Epithelial cell of umbilical artery (primary cell): ENCODE measurements at places on chromosomes 1 and 21. TPM values are rescaled to one million over a fixed set of nuclear protein-coding genes. Genes with fewer than 3 reads are reported as not detected.

The ADAMTS4 gene
- total RNA-seq: 16.0 and 16.6 TPM in 2 replicates

The SMYD2 gene
- total RNA-seq: 21.3 and 24.7 TPM in 2 replicates

The FCRL2 gene
- total RNA-seq: not detected in 2 replicates

The CDK11B gene
- total RNA-seq: 6.7 and 8.8 TPM in 2 replicates

The OR2L3 gene
- total RNA-seq: under 0.01 TPM in 1 of 2 replicates, not detected in the other

The ACTL8 gene
- total RNA-seq: under 0.01 TPM in 1 of 2 replicates, not detected in the other

The NECTIN4 gene
- total RNA-seq: 0.15 and 0.32 TPM in 2 replicates

The LRRC3 gene
- 0.61 and 1.9 TPM in 2 replicates for total RNA-seq

The KCNJ9 gene
- total RNA-seq: not detected in 2 replicates

The FCER1G gene
- not detected in 2 replicates for total RNA-seq

The USP24 gene
- total RNA-seq: 29.3 and 34.4 TPM in 2 replicates

The NEXN gene
- total RNA-seq: 1.6 and 3.0 TPM in 2 replicates

The TUT4 gene
- total RNA-seq: 16.6 and 21.3 TPM in 2 replicates

The AQP10 gene
- under 0.01 TPM in 1 of 2 replicates, not detected in the other for total RNA-seq

The PROK1 gene
- total RNA-seq: not detected in 2 replicates

The KRTAP19-5 gene
- not detected in 2 replicates for total RNA-seq

The UBL4B gene
- total RNA-seq: not detected in 2 replicates

The CDCA8 gene
- total RNA-seq: 12.0 and 15.3 TPM in 2 replicates

The LYPD8 gene
- not detected in 2 replicates for total RNA-seq

The ERG gene
- total RNA-seq: 44.8 and 47.4 TPM in 2 replicates

The DRAXIN gene
- total RNA-seq: 0.15 and 0.97 TPM in 2 replicates

The SPRR4 gene
- total RNA-seq: not detected in 2 replicates

The GBP6 gene
- total RNA-seq: not detected in 2 replicates

The OR6K3 gene
- not detected in 2 replicates for total RNA-seq
